Activated T-helper 2 cell treated with anti-CD3 and anti-CD28 coated beads, Interferon-gamma antibody, Interleukin-2, Interleukin-4, amounts not matched to agents 10 μg/mL and 5 μg/mL and 100 μg/mL, durations not matched to agents 14 hours and 24 hours and 36 hours (primary cell): ENCODE measurements at places on chromosomes 1 and 21. TPM values are rescaled to one million over a fixed set of nuclear protein-coding genes. Genes with fewer than 3 reads are reported as not detected.

The EPHA2 gene
- total RNA-seq, result not detected in 2 replicates

DNA sequence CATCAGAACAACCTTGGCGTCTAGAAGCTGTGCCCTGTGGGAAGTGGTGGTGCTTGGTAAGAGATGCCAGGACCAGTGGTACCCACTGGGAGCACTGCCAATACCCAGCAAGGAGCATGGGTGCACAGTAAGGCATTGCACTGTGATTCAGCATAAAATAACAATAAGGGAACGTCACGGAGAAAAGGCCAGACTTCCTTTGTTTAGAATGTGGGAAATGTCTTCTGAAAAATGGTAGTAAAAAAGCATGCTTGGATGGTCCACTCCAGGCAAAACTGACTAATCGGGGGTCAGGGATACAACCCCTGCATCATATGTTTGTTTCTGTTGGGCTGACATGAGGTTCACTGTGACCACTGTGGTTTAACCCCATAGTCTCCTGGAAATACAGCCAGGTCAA lies 14.7 kb downstream of the METTL18 start:
- no peak for DNase-seq

The TRABD2B gene
- not detected in 2 replicates for total RNA-seq

DNA sequence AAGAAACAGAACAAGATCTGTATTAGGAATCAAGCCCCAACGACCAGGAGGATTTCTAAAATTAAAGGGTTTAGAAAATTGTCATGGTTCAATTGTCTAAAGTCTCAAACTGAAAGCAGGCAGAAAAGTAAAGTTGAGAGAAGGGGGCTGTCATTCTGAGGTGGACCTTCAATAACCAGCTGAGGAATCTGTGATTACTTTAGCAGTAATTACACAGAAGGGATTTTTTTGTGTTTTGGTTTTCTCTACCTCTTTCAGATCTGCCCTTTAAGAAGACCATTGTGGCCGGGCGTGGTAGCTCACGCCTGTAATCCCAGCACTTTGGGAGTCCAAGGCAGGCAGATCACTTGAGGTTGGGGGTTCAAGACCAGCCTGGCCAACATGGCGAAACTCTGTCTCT lies 17.4 kb downstream of the AIDA start:
- DNase-seq, result no peak

The TPM3 gene
- total RNA-seq, result 696 and 759 TPM in 2 replicates

The SPRR1B gene
- total RNA-seq, result not detected in 2 replicates

- no peak for DNase-seq
These were observed 105.0 kb downstream of the LEPR start for GRCh38 chr1:65525266-65526048.

- no peak for DNase-seq
These were observed 27.6 kb downstream of the RUNX3 start for GRCh38 chr1:24902471-24902891.

- no peak for DNase-seq
These were observed 609.6 kb downstream of the PTPRU start for GRCh38 chr1:29845910-29846309.

DNA sequence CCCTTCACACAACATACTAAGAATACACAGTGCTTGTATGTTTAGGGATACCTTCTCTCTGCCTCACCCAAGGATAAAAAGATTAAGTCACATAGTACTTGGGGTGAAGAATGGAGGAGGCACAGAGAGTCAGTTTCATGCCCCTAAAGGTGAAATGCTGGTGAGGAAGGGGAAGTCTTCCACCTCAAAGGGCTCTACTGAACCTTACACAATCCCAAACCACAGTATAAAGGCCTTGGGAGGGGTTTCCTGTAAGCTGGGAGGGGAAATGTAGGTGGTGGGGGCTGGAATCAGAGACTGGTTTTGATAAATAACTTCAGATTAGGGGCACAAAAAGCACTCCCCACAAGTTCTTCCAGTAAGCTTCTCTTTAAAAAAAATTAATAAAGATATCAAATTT lies 3.5 kb downstream of the MINDY1 start:
- DNase-seq, result no peak

GRCh38 chr21:42258150-42258884 lies 39.4 kb downstream of the ABCG1 start:
- DNase-seq, result peak; percentile 70

The MIXL1 gene
- 0.39 TPM in 1 of 2 replicates, not detected in the other for total RNA-seq

- no peak for DNase-seq
These were observed 48.7 kb upstream of the PCP4 start for GRCh38 chr21:39818557-39818956.

- no peak for DNase-seq
These were observed 202.6 kb downstream of the APP start for GRCh38 chr21:25967901-25968438.

GRCh38 chr1:24544239-24544638 lies 11.6 kb upstream of the NCMAP start:
- DNase-seq, result no peak

- DNase-seq, result no peak
These were observed 62.4 kb downstream of the CD247 start for GRCh38 chr1:167455786-167456446.

- DNase-seq, result no peak
These were observed at the start of gene SYT2 for GRCh38 chr1:202710070-202711045. SYT2 (minus strand) TSS chr1:202710454; CDS start chr1:202605772, 104,682 bp downstream.

- no peak for DNase-seq
These were observed 41.4 kb downstream of the ZMYM1 start for GRCh38 chr1:35120458-35121133.

GRCh38 chr1:12031039-12031980 lies 12.0 kb downstream of the MIIP start:
- DNase-seq, result no peak

The NUDT4B gene
- total RNA-seq, result 0.68 TPM in 1 of 2 replicates, not detected in the other

DNA sequence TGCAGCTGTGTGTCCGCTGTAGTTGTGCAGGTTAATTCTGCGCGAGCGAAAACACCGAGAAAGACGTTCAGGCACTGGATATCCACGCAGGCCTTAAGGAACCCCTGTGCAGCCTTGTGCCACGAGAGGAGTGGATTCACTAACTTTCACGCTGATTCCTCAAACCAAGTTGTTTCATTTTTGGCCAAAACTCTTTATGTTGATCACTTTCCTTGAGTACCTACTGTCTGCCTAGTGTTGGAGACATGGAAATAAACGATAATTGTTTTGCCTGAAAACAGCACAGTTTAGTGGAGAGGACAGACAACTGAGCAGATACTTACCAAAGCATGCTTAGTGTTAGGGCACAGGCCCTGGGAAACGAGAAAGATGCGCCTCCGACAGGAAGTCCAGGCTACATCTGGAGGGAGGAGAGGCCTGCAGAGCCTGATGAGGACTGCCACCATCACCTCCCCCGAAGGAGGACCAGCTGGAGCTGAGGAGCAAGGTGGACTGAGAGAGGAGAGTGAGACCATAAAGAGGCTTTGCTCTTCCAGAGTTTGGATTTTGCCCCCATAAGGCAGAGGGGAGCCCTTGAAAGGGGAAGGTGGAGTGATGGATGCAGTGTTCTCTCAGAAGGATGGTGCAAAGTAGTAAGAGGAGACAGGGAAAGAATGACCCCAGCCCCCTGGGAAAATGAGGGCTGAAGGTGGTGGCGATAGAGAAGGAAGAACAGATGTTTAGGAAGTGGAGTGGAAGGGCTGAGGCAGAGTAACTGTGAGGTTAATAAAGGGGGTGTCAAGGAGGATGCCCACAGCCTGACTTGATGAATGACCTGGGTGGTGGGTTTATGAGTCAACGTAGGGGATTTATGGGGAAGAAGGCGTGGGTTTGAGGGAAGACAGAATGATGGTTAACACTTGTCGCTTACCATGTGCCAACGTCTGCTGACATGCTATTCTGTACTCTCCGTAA lies 956 bp upstream of the SCAF4 start:
- DNase-seq, result peak; percentile 16

GRCh38 chr21:36029309-36029708 lies 31.0 kb downstream of the SETD4 start:
- no peak for DNase-seq

- DNase-seq, result no peak
These were observed 402.8 kb downstream of the MATN1 start for GRCh38 chr1:30320581-30320890.

DNA sequence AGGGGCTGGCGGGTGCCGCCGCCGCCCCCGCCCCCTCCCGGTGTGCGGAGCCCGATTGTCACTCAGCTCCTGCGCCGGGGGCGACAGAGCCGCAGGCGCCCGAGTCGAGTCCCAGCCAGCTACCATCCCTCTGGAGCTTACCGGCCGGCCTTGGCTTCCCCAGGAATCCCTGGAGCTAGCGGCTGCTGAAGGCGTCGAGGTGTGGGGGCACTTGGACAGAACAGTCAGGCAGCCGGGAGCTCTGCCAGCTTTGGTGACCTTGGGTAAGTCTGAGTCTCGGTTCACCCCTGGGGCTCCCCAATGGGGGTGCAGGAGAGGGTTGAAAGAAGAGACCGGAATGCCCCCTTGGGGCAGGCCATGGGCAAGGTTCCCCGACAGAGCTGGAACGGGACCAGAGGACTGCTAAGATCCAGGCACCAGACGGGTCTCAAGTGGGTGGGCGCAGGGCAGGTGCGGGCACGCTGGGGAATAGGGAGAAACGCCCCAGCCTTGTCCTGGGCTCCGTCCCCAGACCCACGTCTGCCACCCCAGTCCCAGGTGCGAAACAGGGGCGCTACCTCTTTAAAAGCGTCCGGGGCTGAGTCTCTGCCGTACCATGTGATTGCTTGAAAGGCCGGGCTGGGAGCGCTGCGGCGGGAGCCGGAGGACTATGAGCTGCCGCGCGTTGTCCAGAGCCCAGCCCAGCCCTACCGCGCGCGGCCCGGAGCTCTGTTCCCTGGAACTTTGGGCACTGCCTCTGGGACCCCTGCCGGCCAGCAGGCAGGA lies at the start of gene ADORA1:
ADORA1 (plus strand) TSS at position 61 of the 765 bp plus-strand sequence. CDS start 1,116 bp downstream, outside the sequence.
- DNase-seq, result no peak

The LRRC71 gene
- not detected in 2 replicates for total RNA-seq

DNA sequence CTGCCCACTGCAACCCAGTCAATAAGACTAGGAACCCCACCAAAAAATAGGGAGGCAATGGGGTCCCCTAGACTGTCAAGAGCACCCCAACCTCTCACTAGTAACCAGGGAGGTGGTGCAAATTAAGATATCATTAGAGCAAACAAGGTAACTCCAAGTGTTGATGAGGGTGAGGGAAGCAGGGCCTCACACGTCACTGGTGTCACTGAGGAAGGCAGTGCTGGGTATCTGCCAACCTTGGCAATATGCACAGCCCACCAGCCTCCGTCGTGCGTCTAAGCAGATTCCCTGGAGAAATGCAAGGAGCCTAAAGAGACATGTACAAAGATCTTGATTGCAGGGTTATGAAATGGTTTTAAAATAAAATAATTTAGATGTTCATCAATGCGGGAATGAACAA lies 3.8 kb downstream of the UBASH3A start:
- no peak for DNase-seq

DNA sequence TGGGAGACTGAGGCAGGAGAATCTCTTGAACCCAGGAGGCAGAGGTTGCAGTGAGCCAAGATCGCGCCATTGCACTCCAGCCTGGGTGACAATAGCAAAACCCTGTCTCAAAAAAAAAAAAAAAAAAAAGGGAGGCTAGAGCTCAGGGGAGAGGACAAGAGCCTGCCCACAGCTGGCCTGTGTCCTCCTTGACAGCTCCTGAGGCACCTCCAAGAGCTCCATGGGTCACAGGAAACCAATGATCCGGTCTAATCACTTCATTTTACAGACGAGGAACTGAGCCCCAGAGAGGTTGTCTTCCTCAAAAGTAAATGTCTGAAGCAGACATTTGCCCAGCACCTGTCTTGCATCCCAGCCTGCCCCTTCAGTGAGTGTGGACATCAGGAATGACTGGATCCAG lies 49.4 kb downstream of the NID1 start:
- no peak for DNase-seq

DNA sequence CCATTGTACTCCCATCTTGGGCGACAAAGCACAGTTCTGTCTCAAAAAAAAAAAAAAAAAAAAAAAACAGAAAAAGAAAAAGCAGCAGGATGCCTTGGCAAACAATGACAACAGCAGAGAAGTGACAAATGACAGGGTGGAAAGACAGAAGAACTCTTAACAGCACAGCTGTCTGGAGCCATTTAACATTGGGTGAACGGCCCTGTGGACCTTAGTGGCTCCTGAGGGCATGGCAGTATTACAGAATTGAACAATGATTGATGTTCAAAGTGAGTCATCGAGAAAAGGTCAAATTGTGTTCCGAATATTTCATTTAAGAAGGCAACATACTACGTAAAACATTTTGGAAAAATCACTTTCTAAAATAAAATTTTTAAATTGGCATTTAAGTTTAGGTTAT lies 30.0 kb downstream of the DNASE2B start:
- no peak for DNase-seq

GRCh38 chr1:66711420-66711819 lies 40.8 kb upstream of the DYNLT5 start:
- no peak for DNase-seq

DNA sequence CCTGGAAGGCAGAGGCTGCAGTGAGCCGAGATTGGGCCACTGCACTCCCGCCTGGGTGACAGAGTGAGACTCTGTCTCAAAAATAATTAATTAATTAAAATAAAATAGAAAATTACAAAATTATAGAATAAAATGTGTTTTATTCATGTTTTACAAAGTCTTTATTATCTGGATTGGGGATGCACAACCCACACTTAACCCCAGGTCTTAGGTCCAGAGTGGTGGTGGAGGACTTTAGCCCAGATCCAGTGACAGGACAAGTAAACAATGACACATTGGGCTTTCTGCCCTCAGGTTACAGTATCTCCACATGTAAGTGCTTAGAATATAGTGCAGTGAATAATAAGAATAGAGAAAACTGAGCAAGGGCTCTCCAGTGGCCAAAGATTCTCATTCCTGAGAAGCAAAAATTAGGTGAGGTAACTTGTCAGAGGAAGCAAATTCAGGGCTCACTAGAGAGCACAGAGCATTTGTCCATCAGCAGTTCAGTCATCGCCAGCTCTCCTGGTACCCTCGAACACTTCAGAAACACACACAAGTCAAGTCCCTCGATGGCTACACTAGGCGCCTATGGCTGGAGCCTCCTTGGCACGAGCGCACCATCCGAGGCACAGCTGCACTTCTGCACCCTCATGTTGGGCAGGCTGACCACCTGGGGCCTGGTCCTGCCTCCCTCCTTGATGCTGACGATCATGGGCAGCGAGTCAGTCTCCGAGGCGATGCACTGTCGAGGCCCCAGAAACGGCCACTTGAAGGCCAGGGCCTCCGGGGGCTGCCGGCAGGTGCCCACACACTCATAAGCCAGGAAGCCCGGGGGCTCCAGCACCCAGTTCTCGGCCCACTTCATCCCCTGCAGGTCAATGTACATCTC lies 2.6 kb downstream of the LEFTY1 start:
- no peak for DNase-seq

- DNase-seq, result peak; percentile 41
These were observed 22.9 kb upstream of the FAM20B start for GRCh38 chr1:179002552-179003345.

- DNase-seq, result no peak
These were observed 121.5 kb downstream of the CASZ1 start for GRCh38 chr1:10674700-10675609.

The NEK2 gene
- 21.8 and 24.1 TPM in 2 replicates for total RNA-seq

- no peak for DNase-seq
These were observed 240.4 kb downstream of the NFIA start for GRCh38 chr1:61322769-61323168.

The MAP1LC3C gene
- not detected in 2 replicates for total RNA-seq

GRCh38 chr21:36428761-36429432 lies 43.7 kb downstream of the CHAF1B start:
- DNase-seq, result no peak

- DNase-seq, result no peak
These were observed 43.3 kb upstream of the KCNQ4 start for GRCh38 chr1:40740039-40740996.

The CELSR2 gene
- 3.8 and 4.3 TPM in 2 replicates for total RNA-seq

The KIAA0040 gene
- total RNA-seq, result 30.0 and 35.3 TPM in 2 replicates
